ENCODE measurements at places on chromosomes 6 and 20. TPM values are rescaled to one million over a fixed set of nuclear protein-coding genes. Genes with fewer than 3 reads are reported as not detected.

Gene TTK
- 51.0 TPM for total RNA-seq

DNA sequence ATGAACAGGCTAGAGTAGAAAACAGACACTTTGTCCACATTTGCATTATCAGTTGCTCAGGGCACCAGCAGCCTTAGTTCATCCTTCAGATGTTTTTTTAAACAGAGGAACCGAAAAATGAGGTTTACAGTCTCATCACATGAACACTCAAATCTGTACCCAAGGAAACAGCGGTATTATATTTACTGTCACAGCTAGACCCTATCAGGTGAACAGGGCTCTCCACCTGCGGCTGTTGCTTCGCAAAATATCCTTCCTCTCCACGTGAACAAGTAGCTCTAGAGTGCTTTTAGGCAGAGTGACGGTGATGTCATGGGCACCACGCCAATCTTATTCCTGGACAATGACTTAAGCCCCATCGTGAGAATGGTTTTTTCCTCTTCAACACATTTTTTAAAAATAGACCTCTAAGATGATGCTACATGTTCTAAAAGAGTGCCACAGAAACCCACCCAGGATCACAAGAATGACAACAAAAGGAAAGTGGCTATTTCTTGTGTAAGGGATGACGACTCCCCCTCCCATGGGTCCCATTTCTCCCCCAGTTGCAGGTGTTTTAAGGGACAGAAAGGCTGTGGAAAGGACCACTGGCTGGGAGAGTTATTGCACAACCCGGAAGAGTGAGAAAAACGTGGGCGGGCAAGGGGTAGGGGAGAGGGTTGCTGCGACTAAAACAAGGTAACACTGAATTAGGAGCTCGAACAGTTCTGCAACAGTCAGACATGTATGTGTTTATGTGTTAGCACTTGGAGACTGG lies 77.7 kb downstream of the EFHC1 start:
- no peaks in the 10 kb centered on the region for H3K27me3 ChIP-seq
- no peak overlapping the region for H3K27ac ChIP-seq
- DNase-seq, result no peak
- H3K4me1 ChIP-seq, result peaks cover 19% of the 10 kb centered on the region

Gene POU5F1
- 2,735 TPM for total RNA-seq

Gene RAB44
- total RNA-seq, result 0.11 TPM

DNA sequence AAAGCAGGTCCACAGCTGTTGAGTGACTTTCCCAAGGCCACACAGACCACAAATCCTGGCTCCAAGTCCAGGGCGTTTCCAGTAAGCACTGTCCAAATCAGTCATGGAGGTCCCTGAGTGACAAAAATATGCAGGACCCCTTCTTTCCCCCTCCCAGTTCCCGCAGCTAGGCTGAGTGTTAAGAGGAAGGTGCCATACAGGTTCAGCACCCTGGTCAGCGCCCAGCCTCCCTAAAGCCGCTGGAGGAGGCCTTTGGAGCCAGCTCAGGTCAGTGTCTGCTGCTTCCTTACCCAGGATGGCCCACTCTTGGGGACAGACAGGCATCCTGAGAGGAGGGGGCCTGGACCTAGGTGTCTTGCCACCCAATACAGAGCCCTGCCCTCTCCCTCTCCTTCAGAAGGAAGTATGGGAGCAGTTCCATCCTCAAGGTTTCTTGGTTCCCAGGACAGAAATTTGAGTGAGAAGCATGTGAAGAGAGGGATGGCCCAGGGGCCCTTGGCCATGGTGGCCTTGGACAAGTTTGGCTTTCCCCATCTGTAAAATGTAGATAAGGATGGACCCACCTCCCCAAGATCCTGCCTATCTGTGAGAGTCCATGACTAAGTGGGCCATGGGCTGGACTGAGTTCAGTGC lies 13.2 kb downstream of the TMEM74B start:
- no peaks in the 10 kb centered on the region for H3K27me3 ChIP-seq
- no peak overlapping the region for H3K4me3 ChIP-seq
- DNase-seq, result peak; percentile 80

Gene VWA7
- 1.2 TPM for total RNA-seq

Gene KCNK16
- not detected for total RNA-seq

DNA sequence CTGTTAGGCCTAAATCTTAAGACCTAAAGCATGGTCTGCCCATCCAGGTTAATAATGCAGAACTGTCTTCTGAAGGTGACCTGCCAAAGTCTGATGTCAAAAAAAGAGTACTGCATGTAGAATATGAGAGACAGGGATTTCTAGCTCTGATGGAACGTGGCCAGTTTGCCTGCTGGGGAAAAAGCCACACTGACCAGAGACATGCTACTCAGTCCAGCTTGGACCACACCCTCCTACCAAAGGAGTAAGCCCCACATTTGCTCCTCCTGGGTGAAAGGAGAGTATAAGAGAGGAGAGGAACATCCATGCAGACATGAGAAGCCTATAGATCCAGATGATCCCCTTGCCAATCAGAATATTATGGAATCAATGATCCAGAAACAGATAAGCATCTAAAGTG lies 229.9 kb upstream of the RUNX2 start:
- DNase-seq, result no peak
- no peaks in the 10 kb centered on the region for H3K4me1 ChIP-seq
- H3K36me3 ChIP-seq, result no peaks in the 10 kb centered on the region
- no peaks in the 10 kb centered on the region for H3K27me3 ChIP-seq
- H3K27ac ChIP-seq, result no peak overlapping the region
- no peak overlapping the region for H3K4me3 ChIP-seq

- peaks cover 9% of the 10 kb centered on the region for H3K4me1 ChIP-seq
Measured at GRCh38 chr6:163348789-163349680, 65.5 kb upstream of the QKI start.

GRCh38 chr20:4944518-4945313 lies 56.6 kb downstream of the SLC23A2 start:
- no peak overlapping the region for H3K4me3 ChIP-seq
- H3K4me1 ChIP-seq, result peaks cover 35% of the 10 kb centered on the region
- H3K27me3 ChIP-seq, result no peaks in the 10 kb centered on the region
- H3K27ac ChIP-seq, result no peak overlapping the region

DNA sequence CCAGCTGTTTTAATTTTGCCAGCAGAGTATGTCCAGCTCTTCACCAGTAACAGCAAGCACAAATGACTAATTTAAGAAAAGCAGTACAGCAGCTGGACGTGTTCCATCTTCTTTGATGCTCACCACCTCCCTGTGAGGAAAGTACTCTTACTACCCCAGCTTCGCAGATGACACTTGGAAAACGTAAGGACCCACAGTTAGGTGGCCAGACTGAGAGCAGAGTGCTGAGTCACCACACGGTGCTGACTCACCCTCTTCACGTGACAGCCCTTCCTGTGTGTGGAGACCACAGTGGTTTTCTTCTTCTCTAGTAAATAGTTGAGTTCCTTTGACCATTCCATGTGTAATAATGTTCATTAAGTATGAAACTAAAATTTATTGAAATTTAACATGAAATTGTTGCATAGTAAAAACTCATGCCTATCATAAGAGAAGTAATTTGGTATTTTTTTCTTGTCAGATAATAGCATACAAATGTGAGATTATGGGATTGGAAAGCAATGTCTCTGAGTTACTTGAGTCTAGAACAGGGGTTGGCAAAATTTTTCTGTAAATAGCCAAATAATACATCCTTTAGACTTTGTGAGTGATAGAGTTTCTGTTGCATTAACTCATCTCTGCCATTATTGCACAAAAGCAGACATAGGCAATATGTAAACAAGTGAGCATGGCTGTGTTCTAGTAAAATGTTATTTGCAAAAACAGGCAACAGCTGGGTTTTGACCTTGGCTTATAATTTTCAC lies 76.6 kb downstream of the SLX4IP start:
- peak overlapping the region; percentile 67 for H3K27ac ChIP-seq
- peaks cover 37% of the 10 kb centered on the region for H3K4me1 ChIP-seq
- peaks cover 3% of the 10 kb centered on the region for H3K36me3 ChIP-seq
- H3K4me3 ChIP-seq, result no peak overlapping the region

- H3K36me3 ChIP-seq, result no peaks in the 10 kb centered on the region
- DNase-seq, result no peak
- H3K27me3 ChIP-seq, result no peaks in the 10 kb centered on the region
- H3K4me1 ChIP-seq, result peaks cover 6% of the 10 kb centered on the region
- no peak overlapping the region for H3K27ac ChIP-seq
Measured at GRCh38 chr6:79608334-79609224, 22.6 kb upstream of the SH3BGRL2 start.

- no peaks in the 10 kb centered on the region for H3K36me3 ChIP-seq
- DNase-seq, result no peak
- H3K27me3 ChIP-seq, result no peaks in the 10 kb centered on the region
- no peak overlapping the region for H3K27ac ChIP-seq
Measured at GRCh38 chr6:25392372-25392771, 113.2 kb downstream of the CARMIL1 start.

- no peaks in the 10 kb centered on the region for H3K27me3 ChIP-seq
- peaks cover 9% of the 10 kb centered on the region for H3K36me3 ChIP-seq
- H3K4me3 ChIP-seq, result peak overlapping the region; percentile 41
- H3K27ac ChIP-seq, result peak overlapping the region; percentile 63
Measured at GRCh38 chr20:62832951-62833391, 16.1 kb downstream of the COL9A3 start.

DNA sequence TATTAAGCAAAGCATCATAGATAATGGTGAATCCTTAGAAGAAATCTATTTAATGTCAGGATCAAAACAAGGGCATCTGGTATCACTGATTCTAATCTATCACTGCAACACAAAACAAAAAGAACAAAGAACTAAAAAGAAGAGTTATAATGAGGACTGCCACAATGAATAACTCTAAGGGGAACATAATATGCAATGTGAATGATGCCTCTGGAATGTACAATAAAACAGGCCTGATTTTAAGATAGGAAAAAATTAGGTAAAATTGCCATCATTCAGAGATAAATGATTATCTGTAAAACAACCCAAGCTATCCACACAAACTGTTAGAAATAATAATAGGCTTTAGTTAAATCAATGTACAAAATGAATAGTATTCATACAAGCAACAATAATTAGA lies 936.7 kb upstream of the CITED2 start:
- no peak for DNase-seq
- no peak overlapping the region for H3K27ac ChIP-seq
- peaks cover 19% of the 10 kb centered on the region for H3K36me3 ChIP-seq
- no peaks in the 10 kb centered on the region for H3K27me3 ChIP-seq
- H3K4me3 ChIP-seq, result no peak overlapping the region
- 0 out of 2 replicates have a peak, but pooled peaks cover 3% of the 10 kb centered on the region for H3K4me1 ChIP-seq

DNA sequence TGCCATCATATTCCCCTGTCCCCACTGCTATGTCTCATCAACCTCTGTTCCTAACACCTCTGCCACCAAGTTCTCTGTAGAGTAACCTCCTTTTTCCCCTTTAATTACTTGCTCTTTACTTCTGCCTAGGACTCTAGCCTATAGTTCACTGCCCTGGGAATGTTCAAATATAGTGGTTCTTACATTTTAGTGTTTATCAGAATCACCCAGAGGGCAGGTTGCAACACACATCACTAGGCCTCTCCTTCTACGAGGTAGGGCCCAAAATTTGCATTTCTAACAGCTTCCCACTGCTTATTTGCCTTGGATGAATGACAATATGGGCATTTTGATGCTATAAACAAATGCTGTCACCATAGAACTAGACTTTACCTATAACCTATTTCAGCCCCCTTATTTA lies 23.1 kb upstream of the C6orf141 start:
- no peaks in the 10 kb centered on the region for H3K36me3 ChIP-seq
- DNase-seq, result no peak
- H3K4me1 ChIP-seq, result peaks cover 11% of the 10 kb centered on the region
- H3K27me3 ChIP-seq, result no peaks in the 10 kb centered on the region
- no peak overlapping the region for H3K4me3 ChIP-seq

- 0 out of 2 replicates have a peak, but pooled peaks cover 4% of the 10 kb centered on the region for H3K36me3 ChIP-seq
- H3K4me1 ChIP-seq, result no peaks in the 10 kb centered on the region
- H3K4me3 ChIP-seq, result no peak overlapping the region
- no peak for DNase-seq
- no peaks in the 10 kb centered on the region for H3K27me3 ChIP-seq
Measured at GRCh38 chr6:121748850-121749249, 313.4 kb downstream of the GJA1 start.

Gene TUBB2B
- 627 TPM for total RNA-seq

DNA sequence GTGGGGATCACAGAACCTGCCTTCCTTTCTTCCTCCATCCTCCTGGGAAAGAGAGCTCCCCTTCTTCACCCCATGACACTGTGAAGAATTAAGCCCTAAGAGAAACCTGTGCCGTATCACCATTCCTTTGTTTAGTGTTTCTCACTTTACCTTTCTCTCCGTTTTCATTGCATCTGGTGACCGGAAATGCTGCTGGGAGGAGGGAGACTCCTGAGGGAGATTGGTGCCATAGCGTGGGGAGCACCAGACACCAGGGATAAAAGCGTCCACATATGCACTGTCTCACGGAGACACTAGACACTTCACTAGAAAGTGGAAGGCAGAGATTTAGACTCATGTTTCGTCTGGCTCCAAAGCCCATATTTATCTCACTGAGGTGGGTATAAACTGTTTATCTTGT lies 15.5 kb upstream of the ULBP3 start:
- DNase-seq, result no peak
- H3K4me1 ChIP-seq, result peaks cover 7% of the 10 kb centered on the region
- H3K36me3 ChIP-seq, result no peaks in the 10 kb centered on the region
- no peak overlapping the region for H3K4me3 ChIP-seq
- peaks cover 7% of the 10 kb centered on the region for H3K27me3 ChIP-seq
- H3K27ac ChIP-seq, result no peak overlapping the region

GRCh38 chr6:7419065-7419464 lies 29.5 kb downstream of the RIOK1 start:
- H3K27ac ChIP-seq, result peak overlapping the region; percentile 92
- H3K4me3 ChIP-seq, result no peak overlapping the region
- H3K36me3 ChIP-seq, result peaks cover 41% of the 10 kb centered on the region
- DNase-seq, result no peak

Gene CEP43
- 25.1 TPM for total RNA-seq

GRCh38 chr6:77299931-77300330 lies 163.4 kb downstream of the HTR1B start:
- H3K27me3 ChIP-seq, result no peaks in the 10 kb centered on the region

DNA sequence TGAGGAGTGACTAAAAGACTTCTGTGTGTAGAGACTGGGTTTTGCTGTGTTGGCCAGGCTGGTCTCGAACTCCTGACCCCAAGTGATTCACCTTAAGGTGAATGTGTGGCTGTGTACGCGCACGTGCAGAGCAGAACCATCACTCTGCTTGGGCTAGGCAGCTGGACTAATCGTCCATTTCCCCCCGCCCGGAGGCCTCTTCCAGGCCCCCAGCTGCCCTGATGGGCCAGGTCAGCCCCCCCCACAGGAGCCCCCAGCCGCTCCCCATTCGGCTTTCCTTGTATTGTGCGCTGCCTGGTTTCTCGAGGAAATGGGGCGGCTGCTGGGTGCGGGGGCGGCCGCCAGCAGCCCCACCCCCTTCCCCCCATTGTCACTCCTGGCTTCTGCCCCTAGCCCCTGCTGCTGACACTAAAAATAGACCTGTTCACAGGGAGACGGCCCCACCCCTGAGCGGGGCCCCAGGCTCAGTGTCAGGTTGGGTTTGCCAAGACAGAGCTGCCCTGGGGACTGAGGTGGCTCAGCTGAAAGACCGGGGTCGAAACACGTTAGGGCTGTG lies 24.6 kb upstream of the CSNK2A1 start:
- no peaks in the 10 kb centered on the region for H3K27me3 ChIP-seq
- no peak for DNase-seq
- H3K36me3 ChIP-seq, result no peaks in the 10 kb centered on the region
- no peak overlapping the region for H3K27ac ChIP-seq
